Frontal cortex (tissue), 4 donors: ENCODE measurements at places on chromosomes 2 and 18.
A peak's percentile ranks its signal among the peaks of the same experiment; 100 is the strongest.

DNA sequence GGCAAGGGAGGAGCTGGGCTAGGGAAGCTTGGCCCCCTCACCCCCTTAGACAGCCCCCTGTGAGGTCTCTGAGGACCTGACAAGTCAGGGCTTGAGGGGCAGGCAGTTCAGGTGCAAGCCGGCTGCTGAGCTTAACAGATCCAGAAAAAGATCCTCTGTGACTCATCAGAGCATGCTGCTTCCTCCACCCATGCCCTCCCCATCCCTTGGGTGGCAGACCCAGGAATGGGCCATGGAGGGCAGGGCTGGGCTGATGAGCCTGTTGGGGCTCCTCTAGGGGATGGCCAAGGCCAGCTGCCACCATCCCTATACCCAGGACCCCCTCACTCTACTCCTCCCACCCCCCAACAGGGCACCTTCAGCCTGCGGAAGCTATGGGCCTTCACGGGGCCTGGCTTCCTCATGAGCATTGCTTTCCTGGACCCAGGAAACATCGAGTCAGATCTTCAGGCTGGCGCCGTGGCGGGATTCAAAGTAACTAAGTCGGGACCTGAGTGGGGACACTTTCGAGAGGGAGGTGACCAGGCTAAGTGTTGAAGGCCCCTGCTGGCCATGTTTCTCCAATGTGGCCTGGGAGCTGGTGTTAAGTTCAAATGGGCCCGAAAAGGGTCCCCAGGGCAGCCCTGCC lies 1.9 kb downstream of the SLC11A1 start:
- DNase-seq = no peak

GRCh38 chr18:9434122-9434701 lies 41.1 kb upstream of the RALBP1 start:
- DNase-seq = no peak

DNA sequence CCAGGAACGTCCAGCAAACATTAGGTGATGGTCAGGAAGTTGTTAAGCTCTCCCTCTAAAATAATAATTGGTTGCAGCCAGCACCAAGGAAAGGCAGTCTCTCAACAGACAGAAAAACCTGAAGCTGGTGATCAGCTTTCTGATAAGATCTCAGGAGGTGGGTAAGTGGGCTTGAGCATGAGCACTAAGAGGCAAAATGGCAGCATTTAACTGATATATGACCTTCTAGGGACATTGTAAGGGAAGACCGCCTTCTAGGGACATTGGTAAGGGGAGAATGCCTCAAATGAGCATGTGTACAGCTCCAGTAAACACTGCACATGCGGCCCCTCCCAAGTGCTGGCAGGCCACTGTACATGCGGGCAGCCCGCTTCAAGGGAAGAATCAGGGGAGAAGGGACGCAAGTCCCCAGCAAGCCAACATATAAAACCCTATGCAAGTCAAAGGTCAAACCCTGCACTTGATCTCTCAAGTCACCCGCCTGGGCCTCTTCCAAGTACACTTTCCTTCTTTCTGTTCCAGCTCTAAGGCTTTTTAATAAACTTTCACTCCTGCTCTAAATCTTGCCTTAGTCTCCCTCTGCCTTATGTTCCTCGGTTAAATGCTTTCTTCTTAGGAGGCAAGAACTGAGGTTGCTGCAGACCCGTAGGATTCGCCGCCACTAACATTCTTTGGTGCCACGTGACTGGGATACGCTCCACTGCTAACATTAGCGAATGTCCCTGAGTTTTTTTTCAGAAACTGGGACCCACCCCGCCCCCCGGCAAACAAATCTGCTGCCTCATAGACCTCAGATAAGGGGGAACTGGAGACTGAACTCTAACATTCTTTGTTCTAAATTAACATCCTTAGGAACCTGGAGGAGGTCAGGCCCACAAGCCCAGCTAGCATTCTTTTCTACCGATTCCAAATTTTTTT lies 463.8 kb downstream of the LPIN1 start:
- DNase-seq = no peak

DNA sequence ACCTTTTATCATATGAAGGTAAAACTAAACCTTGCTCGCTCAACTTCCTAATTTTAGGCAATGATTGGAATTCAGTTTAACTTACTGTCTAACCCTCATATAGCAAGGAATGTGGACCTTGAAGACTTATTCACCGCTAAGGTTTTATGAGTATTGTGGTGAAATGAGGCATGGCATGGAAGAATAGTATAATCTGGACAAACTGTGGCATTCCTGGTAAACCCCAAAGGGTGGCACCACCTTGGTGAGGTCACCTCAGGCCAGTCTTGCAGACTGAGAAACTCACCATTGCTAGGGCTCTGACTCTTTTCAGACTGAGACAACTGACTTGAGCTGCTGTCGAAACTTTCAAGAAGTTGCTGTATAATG lies 51.1 kb upstream of the EHBP1 start:
- no peak for DNase-seq

- DNase-seq = no peak
These were observed 68.7 kb downstream of the CDC42EP3 start for GRCh38 chr2:37602702-37603101.

DNA sequence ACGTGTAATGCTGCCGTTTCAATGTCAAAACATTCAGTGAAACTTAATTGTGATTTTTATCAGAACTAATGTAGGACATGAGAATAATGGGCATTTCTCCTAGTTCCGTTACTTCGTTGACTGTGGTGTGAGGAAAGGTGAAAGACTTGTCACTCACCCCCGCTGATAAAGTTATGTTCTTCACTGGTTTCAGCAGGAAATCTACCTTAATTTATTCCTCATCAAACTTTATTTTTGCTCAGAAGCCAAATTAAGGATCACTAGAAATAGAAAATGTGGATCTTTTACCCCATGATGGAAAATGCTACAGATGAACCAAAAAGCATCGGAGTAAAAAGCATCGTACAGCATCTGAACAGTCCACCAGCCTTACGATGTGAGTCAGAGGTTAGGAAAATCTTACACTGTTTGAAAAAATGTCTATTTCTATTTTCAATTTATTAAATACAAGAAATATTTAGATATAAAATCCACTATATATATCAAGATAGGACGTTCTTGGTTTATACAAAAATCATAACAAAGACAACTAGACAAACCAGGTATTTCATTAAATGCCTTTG lies 1.0 kb upstream of the ROCK1 start:
- DNase-seq = no peak

- DNase-seq = no peak
These were observed 33.4 kb upstream of the ITGA6 start for GRCh38 chr2:172394002-172394401.

DNA sequence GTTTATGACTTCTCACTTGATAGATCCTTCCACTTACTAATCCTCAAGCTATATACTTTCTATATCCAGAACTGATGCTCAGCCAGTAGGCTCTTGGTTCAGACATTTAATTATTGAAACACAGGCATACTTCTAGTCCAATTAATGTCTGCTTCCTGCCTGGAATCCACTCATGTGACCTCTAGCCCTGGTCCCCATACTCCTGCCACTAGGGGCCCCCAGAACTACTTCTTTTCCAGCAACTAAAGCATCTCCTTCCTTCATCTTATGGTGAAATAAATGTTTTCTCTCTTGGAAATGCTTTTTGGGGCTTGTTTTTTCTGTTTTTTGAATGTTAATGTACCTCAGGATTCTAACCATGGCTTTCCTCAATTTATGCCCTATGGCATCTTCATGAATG lies 527.6 kb downstream of the SATB2 start:
- DNase-seq = no peak

GRCh38 chr18:59060551-59060950 lies 79.1 kb upstream of the SEC11C start:
- no peak for DNase-seq

DNA sequence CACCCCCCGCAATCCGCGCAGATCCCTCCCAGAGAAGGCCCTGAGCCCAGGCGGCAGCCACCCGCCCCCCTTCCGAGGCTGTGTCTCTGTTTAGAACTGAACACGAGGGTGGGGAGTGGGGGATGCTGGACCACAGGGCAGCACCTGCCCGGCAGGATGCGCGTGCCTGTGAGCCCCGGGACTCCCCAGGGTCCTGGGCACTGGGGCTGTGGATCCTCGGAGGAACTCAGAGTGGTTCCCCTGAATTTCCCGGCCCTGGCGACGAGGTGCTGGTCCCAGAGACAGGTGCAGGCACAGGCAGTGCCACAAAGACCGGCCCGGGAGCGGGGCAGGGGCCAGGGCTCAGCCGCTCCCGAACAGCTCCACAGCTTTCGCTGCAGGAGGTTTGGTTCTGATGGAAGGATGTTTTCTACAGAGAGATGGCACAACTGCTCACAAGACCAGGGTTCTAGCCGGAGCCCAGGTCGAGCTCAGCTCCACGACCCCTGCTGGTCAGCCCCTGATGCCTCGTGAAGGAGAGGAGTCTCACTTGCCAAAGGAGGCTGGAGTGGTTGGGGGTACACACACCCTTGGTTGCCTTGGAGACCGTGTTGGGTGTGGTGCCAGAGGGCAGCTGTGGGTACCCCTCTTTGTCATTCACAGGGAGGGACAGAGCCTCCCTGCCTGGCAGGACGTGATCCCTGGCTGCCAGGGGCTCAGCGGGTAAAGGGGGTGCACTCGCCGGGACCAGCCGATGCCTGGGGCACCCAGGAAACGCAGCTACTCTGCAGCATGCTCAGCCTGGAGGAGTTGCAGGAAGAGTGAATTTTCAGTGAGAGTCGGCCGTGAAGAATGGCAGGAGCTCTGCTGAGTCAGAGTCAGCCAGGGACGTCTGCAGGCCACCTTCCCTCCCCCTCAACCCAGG lies 4.4 kb upstream of the NEU4 start:
- no peak for DNase-seq

DNA sequence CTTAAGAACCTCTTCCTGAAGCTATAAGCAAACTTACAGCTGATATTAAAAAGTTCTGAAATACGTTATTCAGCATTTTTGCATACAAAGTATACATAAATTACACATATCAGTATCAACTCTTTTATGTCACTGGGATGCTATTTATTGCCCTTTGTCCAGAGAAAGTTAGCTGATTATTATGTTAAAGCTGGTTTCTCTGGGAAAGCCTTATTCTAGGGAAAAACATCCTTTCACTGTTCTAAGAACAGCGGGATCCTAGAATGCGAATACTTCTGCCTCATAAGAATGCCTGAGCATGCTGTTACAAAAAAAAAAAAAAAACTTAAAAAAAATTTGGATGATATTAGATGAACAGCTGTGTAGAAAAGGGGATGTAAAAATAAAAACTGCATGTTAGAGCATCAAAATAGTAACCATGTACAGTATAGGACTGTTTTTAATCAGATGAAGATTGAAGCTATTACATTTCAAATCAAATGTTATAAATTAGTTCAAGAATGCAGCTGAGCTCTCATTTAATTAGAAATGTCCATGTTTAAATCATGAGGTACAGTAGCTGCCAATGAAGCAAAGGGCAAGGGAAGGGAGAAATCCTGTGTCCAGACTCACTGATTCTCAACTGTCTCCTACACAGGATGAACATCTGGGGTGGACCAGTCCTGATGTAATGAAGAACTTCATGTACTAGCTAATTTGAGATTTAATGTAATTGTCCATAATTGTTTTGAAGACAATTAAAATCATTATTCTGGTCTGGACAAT lies 8.2 kb downstream of the FTCDNL1 start:
- no peak for DNase-seq

GRCh38 chr2:51629406-51629805 lies 597.5 kb upstream of the NRXN1 start:
- no peak for DNase-seq

GRCh38 chr2:218839888-218840287 lies 8.3 kb upstream of the PRKAG3 start:
- no peak for DNase-seq

GRCh38 chr2:156679820-156680219 lies 243.6 kb downstream of the GPD2 start:
- DNase-seq = no peak

- no peak for DNase-seq
These were observed 59.0 kb downstream of the ANKRD44 start for GRCh38 chr2:197251576-197251975.

- no peak for DNase-seq
These were observed 53.1 kb downstream of the CWC22 start for GRCh38 chr2:179954026-179954425.

DNA sequence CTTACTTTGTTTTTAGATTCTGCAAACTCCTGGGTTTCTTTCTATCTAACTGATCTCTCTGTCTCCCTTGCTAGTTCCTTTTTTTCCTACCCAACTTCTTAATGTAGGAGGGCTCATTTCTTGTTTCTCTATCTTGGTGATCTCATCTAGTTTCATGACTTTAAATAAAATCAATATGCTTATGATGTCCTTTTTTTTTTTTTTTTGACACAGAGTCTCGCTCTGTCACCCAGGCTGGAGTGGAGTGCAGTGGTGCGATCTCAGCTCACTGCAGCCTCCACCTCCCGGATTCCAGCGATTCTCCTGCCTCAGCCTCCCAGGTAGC lies 42.2 kb upstream of the IL1RL1 start:
- no peak for DNase-seq

GRCh38 chr2:37181726-37182684 lies 6.5 kb downstream of the SULT6B1 start:
- DNase-seq = no peak

- DNase-seq = peak; percentile 71
These were observed 1.7 kb upstream of the SMAD7 start for GRCh38 chr18:48952287-48953103.

- peak; percentile 22 for DNase-seq
These were observed 5.4 kb upstream of the TDRD15 start for GRCh38 chr2:21118302-21118920.

GRCh38 chr18:46720521-46720920 lies 36.3 kb downstream of the ST8SIA5 start:
- no peak for DNase-seq

DNA sequence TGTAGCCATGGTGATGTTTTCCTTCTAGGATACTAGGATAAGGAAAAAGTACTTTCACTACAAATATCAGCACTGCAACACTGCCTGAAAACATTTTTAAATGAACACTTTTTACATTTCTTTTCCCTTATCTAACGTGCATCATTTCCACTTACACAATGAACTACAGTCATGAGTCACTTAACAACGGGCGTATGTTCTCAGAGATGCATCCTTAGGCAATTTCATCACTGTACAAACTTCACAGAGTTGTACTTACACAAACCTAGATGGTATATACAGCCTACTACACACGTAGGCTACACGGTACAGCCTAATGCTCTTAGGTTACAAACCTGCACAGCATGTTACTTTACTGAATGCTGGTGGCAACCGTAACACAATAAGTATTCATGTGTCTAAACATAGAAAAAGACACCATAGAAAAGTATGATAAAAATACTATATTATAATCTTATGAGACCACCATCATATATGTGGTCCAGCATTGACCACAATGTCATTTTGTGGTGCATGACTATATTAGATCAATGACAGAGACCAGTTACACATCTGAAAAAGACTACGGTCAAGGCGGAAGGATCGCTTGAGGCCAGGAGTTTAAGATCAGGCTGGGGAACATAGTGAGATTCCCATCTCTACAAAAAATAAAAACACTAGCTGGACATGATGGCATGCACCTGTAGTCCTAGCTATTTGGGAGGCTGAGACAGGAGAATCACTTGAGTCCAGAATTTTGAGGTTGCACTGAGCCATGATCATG lies 39.8 kb downstream of the WDR33 start:
- DNase-seq = no peak

DNA sequence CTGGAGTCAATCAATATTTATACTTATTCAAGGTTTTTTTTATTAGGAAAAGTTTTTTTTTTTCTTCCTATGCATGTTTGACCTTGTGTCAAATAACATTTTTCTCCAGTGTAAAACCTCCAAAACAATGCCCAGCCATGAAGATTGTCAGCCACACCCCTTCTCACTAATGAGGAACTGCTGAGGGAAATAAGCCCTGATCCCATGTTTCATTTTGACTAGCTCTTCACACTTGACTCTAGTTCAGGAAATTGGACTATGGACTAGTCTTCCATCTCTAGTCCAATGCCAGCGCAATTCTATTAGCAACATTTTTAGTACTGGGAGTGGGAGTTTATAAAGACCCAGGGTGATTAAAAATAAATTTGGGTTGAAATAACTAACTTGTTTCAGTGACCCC lies 275.6 kb upstream of the CXCR4 start:
- no peak for DNase-seq
